ENCODE measurements at places on chromosomes 16 and 17.

- DNase-seq, result no peak
Measured at GRCh38 chr16:84314814-84315213, 20.1 kb downstream of the WFDC1 start.

DNA sequence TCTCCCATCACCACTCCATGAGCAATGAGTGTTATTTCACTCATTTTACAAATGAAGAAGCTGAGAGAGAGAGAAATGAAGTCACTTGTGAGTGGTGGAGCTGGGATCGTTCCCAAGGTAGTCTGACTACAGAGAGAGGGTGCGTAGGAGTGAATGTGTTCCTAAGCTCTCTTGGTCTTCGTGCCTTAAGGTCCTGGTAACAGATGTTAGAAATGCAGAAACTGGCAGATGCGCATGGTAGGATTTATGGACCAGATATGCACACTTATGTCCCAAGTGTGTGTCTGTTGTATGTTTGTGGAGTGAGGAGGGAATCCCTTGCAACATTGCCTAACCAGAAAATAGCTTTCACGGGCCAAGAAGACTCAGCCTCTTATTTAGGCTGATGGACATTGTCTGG lies 93.2 kb upstream of the ZNF469 start:
- no peak for DNase-seq

DNA sequence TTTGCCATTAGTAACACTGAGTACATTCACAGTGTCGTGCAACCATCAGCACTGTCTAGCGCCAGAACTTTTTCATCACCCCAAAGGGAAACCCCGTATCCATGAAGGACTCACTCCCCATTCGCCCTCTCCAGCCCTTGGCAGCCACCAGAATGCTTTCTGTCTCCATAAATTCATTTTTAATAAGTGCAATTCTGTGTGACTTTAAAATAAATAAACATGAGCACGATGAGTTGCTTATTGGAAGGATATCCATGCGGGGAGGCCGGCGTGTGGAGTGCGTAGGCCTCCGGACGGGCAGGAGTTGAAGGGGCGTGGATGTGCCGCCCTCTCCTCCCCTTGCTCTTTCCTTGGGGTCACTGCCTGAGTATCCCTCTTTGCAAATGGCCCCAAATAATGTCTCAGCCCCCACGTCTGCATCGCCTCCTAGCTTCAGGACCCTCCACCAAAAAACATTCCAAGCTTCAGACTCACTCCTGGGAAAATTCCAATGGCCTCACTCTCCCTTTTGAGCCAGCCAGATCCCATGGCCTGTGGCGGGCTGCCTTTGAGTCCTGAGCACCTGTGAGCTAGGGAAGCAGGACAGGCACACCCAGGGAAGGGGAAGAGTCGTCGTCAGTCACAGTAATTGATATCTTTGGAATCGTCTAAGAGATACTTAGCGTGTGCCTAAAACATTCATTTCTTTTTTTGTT lies 306.3 kb downstream of the SEC14L1 start:
- no peak for DNase-seq

DNA sequence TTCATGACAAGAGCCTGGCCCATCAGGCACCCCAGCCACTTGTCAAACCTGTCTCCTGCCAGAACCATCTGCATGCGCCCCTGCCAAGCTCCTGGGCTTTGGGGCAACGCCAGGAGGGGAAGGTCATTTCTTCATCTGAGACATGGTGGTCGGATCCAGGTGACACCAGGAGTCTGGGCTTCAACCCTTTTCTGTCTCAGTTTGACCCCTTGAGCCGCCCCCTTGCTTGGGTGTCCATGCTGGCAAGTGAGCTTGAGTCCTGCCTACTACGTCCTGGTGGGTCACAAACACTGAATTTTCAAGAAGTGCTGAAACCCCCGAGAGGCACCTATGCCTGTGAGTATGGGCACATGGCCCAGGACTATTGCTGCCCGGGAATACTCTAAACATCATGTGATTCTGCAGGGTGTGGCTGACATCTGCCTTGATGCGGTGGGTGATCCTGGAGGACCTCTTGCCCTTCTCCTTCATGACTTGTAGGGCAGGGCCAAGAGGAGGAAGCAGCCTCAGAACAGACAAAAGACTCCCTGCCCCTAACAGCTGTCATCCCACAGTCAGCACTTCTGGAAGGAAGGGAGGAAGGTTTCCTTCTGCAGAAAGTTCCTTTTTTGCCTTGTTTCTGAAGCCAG lies 43.4 kb downstream of the TNFRSF13B start:
- no peak for DNase-seq

- no peak for DNase-seq
Measured at GRCh38 chr17:57585341-57586195, 159.5 kb downstream of the CCDC182 start.

DNA sequence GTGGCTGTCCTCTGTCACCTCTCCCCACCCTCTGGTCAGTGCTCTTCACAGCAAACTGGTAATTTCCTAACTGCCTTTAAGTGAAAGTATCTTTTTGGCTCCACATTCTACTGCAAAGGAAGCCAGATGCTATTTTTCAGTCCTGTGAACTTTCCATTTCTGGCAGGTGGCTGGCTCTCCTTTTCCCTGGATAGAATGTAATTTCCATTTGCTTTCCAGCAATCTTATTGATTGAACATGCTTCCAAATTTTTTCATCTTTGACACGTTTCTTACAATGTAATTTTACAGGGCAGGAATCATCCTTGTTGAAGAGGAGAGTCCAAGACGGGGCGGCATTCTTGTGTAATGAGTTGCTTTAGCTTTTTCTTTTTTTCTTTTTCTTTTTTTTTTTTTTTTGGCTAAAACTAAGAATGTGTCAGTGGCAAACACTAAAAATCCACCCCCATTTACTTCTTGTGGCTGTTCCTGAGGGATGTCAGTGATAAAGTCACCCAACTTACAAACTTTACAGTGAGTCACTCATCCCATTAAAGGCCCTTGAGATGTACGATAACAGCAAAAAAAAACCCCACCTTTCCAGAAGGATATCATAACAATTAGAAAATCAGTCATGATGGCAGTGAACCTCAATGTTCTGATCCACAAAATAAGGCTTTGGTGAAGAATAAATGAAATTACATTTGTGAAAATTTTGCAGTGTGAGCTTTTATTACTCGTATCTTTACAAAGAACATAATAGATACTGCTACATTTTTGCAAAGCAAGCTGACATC lies 29.4 kb upstream of the PRKCA start:
- no peak for DNase-seq

GRCh38 chr17:60916043-60916442 lies 238.4 kb downstream of the BCAS3 start:
- no peak for DNase-seq

DNA sequence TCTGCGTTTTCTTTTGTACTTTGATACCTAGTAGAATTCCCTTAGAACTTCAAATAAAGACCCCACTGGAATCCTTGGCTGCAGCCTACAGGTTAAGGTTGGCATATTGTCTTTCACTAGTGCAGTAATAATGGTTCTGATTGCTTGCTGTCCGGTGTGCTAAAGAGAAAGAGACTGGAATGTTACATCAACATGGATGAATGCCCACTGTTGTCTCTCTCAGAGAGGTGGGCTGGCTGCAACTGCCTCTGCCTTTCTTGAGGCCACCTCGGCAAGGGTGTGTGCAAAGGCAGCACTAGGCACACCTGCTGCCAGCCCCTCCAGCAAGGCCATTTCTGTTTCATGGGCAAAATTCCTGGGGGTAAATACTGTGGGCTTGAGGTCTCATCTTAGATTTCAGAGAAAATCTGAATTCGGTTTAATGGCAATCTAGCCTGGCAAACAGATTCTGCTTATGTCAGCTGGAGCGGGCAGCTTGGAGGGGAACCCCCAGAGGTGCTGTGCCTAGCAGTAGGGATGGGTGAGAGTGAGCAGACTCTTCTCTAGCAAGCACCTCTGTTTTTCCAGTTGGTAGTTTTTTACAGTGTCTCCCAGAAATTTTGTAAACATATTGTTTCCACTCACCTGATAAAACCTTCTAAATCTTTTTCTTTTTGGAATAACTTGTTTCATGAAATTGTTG lies 54.0 kb downstream of the MRTFB start:
- no peak for DNase-seq

GRCh38 chr17:29929006-29929532 lies 959 bp downstream of the SSH2 start:
- DNase-seq, result no peak

- no peak for DNase-seq
Measured at GRCh38 chr16:48972236-48972635, 309.4 kb downstream of the CBLN1 start.

DNA sequence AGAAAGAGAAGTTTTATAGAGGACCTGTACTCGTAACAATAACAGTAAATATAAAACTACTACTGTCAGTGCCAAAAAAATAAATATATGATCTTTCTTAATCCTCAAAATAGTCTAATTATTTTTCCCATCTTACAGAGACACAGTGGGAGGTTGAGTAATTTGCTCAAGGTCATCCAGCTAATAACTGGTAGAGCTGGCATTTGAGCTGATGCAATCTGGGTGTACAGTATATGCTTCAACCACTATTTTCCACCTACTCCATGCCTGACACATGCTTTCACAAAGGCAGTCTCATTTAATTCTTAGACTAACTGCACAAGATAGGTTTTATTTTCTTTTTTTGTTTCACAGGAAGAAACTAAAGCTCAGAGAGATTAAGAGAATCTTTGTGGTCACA lies 33.6 kb downstream of the PIGL start:
- DNase-seq, result no peak

GRCh38 chr17:29059281-29059680 lies 16.3 kb downstream of the PIPOX start:
- DNase-seq, result no peak

GRCh38 chr17:83201206-83202001 lies 122.0 kb downstream of the METRNL start:
- no peak for DNase-seq

- DNase-seq, result no peak
Measured at GRCh38 chr17:57553526-57553925, 191.6 kb downstream of the CCDC182 start.

DNA sequence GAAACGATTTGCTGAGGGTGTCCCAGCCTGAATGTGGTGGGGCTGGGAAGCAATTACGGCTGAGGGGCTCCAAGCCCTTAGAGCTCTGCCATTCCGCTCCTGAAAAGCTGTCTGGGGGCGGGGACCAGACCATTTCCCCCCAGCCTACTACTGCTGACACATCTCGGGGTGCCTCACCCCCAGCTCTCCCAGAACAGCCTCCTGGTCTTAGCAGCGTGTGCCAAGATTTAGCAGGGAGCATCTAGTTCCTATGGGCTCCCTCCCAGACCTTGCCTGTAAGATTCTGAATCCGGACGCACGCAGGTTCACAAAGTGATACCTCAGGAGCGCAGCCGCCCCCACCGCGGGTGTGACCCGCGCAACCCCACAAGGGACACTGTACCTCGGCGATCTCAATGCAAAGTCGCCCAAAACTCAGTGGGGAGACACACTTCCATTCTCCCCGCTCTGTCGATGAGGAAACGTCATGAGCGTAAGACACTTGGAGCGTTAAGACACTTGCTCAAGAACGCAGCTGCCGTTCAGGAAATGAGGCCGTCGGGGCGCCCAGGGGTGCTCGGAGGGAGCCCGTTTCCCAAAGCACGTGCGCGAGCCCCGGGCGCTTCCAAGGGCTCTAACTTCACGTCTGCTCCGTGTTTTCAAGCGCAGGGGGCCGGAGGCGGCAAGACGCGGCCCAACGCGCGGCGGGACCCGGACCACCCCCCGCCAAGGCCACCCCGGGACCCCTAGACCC lies 629 bp downstream of the GEMIN4 start:
- peak; percentile 47 for DNase-seq

- DNase-seq, result no peak
Measured at GRCh38 chr16:15658149-15658548, 8.1 kb downstream of the NDE1 start.

- peak; percentile 75 for DNase-seq
Measured at GRCh38 chr17:18182978-18183333, 672 bp upstream of the ALKBH5 start.

GRCh38 chr16:3474136-3474779 lies 21.0 kb downstream of the C16orf90 start:
- DNase-seq, result no peak

- no peak for DNase-seq
Measured at GRCh38 chr17:40457964-40458791, 14.9 kb downstream of the IGFBP4 start.

DNA sequence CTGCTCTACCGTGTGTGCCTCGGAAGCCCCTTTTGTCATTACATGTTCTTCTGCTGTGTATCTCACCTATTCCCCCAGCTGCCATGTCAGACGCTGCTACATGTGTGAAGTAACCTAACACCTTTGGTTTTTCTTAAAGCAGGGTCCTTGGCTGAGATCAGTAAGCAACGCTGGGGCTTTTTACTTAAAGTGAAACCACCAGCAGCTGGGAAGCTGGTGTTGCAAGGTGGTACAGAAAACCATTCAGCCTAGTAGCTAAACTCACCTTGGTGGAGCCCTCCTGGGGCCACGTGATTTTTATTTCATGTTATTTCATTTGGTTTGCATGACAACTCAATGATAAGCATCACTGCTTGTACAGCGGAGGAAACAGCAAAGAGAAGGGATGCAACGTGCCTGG lies 62.6 kb downstream of the PLCG2 start:
- no peak for DNase-seq

DNA sequence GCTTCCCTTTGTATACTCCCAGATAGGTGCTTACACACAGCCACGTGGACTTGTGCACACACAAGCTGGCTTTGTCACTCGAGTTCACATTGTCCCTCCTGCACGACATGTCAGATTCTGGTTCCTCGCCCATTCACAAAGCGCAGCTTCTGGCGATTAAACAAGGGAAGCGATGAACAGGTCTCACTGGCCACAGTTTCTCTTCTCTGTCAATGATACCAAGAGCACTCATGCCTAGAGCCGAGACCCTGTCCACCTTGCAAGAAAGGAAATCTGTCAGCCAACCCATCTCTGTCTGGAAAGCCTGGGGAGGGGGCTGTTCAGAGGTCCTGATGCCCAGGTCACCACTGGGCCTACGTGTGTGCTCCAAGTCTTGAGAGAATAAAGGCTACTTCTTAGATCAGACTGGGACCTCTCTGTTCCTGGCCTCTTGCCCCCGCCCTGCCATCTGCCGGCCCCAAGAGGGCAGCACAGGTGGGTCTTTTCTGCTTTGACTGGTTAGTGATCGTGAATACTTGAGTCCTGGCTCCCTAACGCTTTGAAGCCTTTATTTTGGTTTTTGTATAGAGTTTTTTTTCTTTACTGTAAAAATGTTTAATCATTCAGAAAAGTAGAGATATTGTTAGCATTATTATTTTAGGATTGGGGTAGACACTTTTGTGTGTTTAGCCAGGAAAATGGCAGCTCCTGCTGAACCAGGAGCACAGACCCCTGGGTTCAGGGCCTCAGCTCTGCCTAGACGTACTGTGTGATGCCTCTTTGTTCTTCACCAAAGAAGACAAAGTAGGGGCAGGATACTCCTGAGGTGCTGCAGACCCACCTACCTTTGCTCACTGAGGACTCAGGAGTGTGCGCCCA lies 104.7 kb downstream of the MRM1 start:
- peak; percentile 37 for DNase-seq
